ENCODE measurements at places on chromosomes 4 and X. TPM values are rescaled to one million over a fixed set of nuclear protein-coding genes. Genes with fewer than 3 reads are reported as not detected.

GRCh38 chr4:62377700-62378099 is 1177.6 kb downstream of the ADGRL3 start:
- DNase-seq = no peak

GRCh38 chr4:131084997-131085396 is 1989.0 kb downstream of the C4orf33 start:
- DNase-seq = no peak

DNA sequence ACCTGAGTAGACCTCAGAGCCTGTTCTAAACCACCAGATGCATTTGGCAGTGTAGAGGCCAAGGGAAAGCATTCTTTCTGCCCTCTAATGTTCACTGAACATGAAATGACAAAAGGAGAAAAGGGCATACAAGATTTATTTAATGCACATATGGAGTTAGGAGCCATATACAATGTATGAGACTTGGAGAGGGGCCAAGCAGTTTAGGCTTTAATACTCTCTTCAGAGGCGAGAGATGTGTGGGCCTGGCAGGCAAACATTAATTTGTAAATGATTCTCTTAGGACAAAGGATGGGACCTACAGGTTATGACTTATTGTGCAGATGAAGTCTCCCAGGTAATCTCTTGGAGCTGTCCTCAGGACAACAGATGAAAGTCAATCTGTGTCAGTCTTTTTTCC is 631.9 kb downstream of the ADGRL3 start:
- DNase-seq = no peak

GRCh38 chrX:41350976-41351569 is 17.1 kb downstream of the DDX3X start:
- no peak for DNase-seq

- DNase-seq = no peak
Measured at GRCh38 chr4:18844726-18845125, 823.2 kb upstream of the LCORL start.

GRCh38 chrX:128012015-128012414 is 40.2 kb downstream of the ACTRT1 start:
- DNase-seq = no peak

Gene DNASE1L1
- total RNA-seq = 105 TPM

DNA sequence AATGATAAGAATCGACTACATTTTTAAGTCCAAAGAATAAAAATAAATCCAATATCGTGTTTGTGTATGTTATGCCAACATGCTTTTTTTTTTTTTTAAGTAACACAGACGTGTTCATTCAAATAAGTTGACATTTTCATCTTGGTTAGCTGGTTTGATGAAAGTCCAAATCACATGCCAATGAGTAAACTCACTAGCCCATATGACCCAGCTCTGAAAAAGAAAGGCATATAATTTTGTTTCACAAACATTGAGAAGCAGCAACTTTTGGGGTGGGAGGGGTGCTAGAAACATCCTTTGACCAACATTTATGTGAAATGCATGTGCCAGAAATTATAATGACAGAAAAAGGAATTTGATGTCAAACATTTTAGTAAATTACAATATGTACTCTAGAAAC is 61.6 kb upstream of the SPP1 start:
- no peak for DNase-seq

DNA sequence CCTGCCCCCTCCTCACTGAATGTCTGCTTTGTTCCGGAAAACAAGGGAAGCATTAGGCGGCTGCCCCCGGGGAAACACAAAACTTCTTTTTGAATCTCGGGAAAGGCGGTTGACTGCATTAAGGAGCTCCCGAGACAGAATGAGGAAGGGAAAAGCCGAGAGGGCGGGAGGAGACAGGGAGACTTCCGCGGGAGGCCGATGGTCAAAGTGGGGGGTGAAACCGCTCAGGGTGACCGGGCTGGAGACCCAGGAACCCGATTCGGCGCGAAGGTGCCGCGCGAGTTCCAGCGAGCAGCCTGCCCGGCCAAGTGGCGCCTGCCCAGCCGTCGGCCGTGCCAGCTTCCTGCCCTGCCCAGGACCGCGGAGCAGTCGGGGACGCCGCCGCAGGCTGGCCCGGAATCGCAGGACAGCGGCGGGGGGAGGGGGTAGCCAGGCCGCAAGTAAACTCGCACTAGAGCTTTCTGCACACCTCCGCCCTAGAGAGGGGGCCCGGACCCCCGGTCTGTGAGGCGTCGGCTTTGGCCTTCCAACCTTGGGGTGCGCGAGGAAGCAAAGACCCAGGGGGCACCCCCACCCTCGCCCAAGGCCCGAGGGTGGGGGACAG is 55.1 kb upstream of the BCOR start:
- DNase-seq = no peak

DNA sequence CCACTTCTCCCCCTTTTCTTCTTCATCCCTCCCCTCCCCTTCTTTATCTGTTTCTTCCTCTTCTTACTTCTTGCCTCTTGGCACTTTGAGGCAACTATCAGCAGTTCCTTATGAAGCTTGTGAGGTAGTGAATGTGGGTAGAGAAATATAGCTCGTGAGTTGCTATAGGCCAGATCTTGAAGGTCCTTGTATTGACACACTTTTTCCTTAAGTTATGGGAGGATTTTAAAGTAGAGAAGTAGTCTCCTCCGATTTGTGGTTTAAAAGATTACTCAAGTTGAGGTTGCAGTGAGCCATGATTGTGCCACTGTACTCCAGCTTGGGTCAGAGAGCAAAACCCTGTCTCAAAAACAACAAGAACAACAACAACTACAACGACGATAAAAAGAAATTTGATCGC is 3.4 kb upstream of the RRAGB start:
- DNase-seq = no peak

DNA sequence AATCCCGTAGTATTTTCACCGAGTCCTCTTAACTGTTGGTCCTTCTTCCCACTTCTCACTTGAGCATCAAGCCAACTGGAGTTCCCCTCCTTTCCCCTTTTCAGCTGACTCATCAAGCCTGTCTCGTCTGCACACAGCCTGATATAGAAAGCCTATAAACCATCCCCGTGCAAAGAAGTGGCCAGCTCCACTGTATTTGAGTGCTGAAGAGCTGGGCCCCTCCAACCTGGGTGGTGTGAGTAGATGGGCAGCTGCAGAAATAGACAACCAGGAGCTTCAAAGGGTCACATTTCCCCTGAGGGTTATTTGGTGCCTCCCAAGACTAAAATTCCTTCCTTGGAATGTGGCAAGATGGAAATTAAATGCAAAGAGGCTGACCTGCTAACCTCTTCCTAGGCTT is 199.7 kb downstream of the HS6ST2 start:
- no peak for DNase-seq

Gene GDPD2
- 0.17 TPM for total RNA-seq

Gene SPANXC
- total RNA-seq = not detected

Gene LRAT
- total RNA-seq = not detected

Gene KLHL4
- total RNA-seq = 65.0 TPM

- no peak for DNase-seq
Measured at GRCh38 chr4:68297137-68297536, 51.6 kb upstream of the TMPRSS11B start.

GRCh38 chr4:182808673-182809416 is 108.3 kb downstream of the DCTD start:
- DNase-seq = peak; percentile 43

Gene FOXR2
- total RNA-seq = not detected

GRCh38 chrX:69228732-69229131 is 63.5 kb upstream of the PJA1 start:
- no peak for DNase-seq

DNA sequence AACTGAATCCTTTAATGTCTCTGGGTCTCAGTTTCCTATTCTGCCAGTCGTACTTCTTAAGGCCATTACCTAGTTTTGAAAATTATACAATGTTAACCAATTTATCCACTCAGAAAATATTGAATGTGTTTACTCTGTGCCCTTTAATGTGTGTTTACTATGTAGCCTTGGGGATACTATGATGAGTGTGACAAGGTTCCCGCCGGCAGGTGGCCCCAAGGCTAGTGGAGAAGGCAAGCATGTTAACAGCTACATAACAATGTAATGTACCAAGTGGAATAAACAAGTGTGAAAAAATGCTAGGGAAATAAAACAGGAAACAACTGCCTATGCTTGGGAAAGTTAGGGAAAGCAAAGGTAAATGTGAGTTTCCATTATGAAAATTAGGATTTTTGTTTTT is 187.3 kb upstream of the MBNL3 start:
- no peak for DNase-seq

Gene MAGED2
- total RNA-seq = 224 TPM

Gene SCLT1
- total RNA-seq = 12.6 TPM

DNA sequence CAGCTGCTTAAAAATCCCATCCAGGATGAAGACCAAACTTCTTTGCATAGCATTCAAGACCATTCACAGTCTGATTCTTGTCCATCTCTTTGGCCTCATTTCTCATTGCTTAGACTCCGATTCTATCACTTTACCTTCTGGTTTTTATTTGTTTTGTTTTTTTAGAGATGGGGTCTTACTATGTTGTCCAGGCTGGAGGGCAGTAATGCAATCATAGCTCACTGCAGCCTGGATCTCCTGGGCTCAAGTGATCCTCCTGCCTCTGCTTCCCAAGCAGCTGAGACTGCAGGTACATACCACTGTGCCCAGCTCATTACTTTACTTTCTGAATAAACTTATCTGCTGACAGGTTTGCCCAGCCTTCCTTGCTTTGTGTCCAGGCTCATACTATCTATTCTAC is 152.8 kb downstream of the TMEM164 start:
- DNase-seq = no peak

Gene CITED1
- not detected for total RNA-seq

GRCh38 chr4:117357866-117358265 is 272.5 kb upstream of the TRAM1L1 start:
- DNase-seq = no peak

DNA sequence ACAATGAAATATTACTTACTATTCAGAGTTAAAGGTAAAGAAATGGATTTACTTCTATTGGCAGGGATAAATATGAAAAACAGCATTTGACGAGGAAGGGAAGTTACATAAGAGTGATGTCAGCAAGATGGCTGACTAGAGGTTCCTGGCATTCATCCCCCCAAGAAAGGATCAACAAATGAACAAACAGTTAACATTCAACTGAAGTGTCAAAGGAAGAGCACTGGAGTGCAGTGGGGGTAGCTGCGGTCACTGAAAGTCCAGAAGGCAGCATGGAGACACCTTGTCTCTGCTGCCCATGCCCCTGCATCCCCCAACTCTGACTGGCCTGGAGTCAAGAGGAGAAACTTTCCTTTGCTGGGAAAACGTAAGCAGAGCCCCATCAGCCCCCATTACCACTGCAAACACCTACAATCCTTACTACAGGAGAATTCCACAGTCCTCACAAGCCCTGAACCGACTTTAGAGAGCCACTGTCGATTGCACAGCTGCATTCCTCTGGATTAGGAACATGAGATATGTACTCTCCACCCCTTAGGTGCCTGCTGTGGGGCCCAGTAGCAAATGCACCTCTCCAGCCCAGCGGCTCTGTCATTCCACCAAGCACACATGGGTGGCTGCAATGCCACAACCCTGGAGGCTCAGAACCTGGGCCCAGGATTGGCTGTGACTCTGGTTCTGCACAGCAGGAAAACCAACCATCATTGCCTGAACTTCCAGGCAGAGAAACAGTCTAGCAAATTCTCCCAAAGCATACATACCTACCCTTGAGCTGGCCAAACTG is 79.5 kb downstream of the CBR4 start:
- no peak for DNase-seq

- DNase-seq = no peak
Measured at GRCh38 chr4:133865612-133866327, 335.8 kb downstream of the PABPC4L start.

Gene DOK7
- 0.17 TPM for total RNA-seq

Gene CLIC2
- 19.2 TPM for total RNA-seq

DNA sequence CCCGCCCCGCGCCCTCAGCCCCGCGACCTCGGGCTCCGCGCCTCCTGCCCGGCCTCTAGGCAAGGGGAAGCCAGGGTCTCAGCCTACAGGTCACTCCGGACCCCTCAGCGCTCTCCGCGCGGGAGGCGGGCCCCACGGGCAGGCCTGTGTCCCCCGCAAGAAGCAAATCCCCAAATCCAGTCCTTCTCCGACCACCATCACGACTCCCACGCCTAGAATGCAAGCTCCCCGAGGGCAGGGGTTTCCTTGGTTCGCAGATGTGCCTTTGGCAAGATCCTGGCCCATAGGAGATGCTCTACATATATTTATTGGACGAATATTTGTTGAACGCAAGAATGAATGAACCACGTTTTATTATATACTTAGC is 260 bp upstream of the CCDC149 start:
- no peak for DNase-seq

DNA sequence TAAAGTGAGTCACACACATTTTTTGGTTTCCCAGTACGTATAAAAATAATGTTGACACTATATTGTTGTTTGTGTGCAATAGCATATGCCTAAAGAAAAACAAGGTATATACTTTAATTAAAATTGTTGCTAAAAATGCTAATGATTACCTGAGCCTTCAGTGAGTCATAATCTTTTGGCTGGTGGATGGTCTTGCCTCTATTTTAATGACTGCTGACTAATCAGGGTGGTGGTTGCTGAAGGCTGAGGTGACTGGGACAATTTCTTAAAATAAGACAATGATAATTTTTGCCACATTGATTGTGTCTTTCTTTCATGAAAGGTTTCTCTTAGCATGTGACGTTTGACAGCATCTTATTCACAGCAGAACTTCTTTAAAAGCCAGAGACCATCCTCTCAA is 21.0 kb upstream of the ANXA10 start:
- no peak for DNase-seq

GRCh38 chr4:8540072-8540471 is 40.1 kb upstream of the GPR78 start:
- no peak for DNase-seq

- no peak for DNase-seq
Measured at GRCh38 chrX:54992911-54993622, 921 bp downstream of the PFKFB1 start.

Gene OCRL
- total RNA-seq = 13.8 TPM

- DNase-seq = no peak
Measured at GRCh38 chrX:123909523-123909922, 49.7 kb downstream of the XIAP start.

DNA sequence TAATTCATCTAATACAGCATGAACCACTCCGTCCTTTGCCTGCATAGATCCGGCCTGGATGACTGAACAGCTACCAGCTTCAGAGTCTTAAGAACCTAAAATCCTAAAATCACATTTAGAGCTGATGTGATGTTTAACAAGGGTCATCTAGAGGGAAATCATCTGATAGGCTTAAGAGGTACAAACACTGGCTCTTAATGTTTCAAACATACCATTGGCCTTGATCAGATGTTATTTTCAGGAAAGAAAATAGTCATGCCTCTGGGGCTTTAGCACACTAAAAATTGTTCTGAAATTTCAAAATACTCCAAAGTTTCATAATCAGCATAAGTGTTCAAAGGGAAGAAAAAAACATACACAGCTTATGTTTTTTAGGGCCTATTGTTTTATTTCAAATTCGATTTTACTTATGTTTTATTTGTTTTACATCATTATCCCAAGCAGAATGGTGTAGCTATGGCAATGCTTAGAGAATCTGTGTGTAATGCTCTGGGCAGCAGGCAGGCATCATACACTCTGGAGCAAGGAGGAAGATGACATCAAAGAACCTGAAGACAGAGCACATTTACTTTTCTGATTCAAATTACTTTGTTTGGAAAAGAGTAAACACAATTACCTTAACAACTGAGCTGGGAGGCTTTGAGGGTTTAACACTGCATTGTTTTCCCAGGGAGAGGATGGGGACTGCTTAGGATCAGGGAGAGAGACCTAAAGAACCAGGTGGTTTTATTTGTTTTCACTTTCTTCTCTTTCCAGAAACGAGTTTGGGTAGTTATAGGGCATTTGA is 25.3 kb upstream of the LEF1 start:
- DNase-seq = no peak

GRCh38 chr4:51907006-51907669 is 64.2 kb downstream of the DCUN1D4 start:
- DNase-seq = peak; percentile 69

- DNase-seq = peak; percentile 80
Measured at GRCh38 chr4:182925298-182925757, 8.1 kb upstream of the DCTD start.

GRCh38 chr4:56050625-56051024 is 101.9 kb downstream of the CEP135 start:
- peak; percentile 18 for DNase-seq
